ENCODE measurements at places on chromosomes 7 and 10. TPM values are rescaled to one million over a fixed set of nuclear protein-coding genes. Genes with fewer than 3 reads are reported as not detected.

FAM13C gene
- polyA plus RNA-seq: 17.7 TPM

DNA sequence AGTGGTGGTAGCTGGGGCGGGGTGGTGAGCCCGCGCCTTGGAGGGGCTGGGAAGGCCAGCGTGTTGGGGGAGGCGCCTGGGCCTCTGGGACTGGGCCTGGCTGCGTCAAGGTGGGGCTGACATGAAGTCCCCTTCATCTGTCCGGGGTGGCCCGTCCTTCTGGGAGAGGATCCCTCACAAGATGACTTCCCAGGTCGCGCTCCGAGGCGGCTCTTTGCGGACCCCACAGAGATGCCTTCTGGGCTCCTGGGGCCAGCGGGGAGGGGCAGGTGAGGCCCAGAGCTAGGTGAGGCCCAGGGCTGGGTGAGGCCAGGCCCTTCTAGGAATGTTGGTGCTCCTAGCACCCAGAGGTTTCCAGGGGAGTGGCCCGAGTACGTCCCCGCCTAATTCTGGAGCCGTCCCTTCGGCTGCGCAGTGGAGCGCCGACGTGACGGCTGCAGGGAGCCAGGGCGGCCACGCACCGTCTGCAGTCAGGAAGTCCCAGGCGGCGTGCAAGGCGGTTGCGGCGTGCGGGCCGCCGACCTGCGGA, 58.2 kb upstream of the NUPR2 start:
- DNase-seq: no peak

DNA sequence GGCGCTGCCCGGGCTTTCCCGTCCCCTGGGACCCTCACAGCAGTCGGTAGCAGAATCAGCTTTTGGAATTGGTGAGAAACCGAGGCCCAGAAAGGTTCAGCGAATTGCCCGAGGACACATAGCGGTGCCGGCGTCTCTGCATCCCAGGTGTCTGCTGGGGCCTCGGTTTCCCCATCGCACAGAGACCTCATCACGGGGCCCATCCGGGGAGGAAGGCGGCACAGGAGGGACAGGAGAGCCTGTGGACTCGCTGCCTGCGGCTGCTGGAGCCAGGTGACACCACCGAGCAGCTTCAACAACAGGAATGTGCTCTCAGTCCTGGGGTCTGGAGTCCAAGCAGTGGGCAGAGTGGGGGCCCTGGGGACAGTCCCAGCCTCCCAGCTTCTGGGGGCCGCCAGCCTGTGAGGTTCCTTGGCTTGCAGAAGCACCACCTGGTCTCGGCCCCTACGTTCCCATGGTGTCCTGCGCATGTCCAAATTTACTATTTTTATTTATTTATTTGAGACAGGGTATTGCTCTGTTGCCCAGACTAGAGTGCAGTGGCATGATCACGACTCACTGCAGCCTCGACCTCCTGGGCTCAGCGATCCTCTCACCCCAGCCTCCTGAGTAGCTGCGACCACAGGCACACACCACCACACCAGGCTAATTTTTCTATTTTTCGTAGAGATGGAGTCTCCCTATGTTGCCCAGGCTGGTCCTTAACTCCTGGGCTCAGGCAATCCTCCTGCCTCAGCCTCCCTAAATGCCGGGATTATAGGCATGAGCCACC, 539 bp upstream of the COX19 start:
- DNase-seq: no peak

DNA sequence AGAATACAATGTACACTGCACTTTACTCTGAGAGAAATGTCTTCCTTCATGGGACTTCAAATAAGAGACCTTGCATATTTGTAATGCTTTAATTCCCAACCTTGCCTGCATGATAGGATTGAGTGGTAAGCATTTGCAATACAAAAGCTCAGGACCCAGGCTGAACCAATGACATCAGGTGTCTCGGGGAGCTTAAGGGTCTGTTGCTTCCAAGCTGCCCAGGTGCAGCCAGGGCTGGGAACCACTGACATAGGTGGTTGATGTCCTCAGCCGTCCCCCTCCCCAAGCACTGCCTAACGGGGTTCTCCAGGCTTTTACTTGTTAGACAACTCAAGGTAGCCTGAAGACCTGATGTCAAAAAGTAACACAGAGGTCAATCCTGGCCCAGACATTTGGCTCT, 29.1 kb downstream of the FIGNL1 start:
- DNase-seq: no peak

CRHR2 gene
- polyA plus RNA-seq: 0.28 TPM

DNA sequence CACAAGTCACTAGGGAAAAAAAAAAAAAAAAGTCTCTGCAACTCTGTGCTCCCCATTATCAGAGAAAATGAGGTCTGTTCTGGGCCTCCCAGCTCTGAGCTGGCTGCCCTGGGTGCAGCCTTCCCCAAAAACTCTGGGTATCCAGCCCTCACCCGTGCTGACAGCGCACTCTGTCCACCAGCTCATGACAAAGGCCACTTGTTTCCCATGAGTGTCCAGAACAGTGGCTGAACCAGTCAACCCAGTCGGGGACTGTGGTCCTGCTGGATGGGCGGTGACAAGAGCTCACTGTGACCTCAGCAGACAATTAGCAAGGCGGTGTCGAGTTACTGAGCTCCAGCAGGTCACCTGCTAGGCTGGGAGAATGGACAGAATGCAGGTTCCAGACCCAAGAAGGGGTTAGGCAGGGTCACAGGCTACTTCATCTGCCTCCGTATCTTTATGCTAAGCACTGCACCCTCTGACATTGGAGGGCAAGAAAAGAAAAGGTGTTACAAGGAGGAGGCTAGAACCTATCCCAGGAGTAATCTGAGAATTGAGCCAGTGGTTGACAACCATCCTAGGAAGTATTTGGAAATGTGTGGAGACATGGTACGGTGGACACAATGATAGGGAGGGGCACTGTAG, 37.2 kb downstream of the DLG5 start:
- DNase-seq: peak; percentile 51

DNA sequence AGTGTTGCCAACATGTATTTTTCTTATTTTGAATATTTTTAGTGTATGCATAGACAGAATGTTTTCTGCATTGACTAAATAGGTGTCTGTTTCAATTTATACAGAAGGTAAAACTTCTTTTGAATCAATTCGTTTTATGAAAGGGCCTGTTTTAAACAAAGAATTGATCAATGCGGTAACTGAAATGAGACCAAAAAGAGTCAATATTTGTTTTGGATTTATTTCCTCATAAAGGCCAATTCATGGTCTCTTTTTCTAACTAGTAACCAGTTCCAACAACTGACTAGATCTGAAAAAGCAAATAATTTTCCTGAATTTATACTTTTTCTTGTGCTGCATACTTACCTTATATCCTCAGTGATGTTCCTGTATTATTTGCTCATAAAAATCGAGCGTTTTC, 320.5 kb downstream of the DGKB start:
- no peak for DNase-seq

- peak; percentile 18 for DNase-seq
Observed at GRCh38 chr7:84188786-84189405, 5.7 kb downstream of the SEMA3A start.

- no peak for DNase-seq
Observed at GRCh38 chr10:78305311-78305710, 271.6 kb downstream of the RPS24 start.

C10orf95 gene
- 2.1 TPM for polyA plus RNA-seq

GRCh38 chr10:58389024-58389423, 3.8 kb downstream of the TFAM start:
- DNase-seq: no peak

TCAF1 gene
- 106 TPM for polyA plus RNA-seq

GRCh38 chr10:77505431-77506334, 131.9 kb downstream of the KCNMA1 start:
- DNase-seq: no peak

DNA sequence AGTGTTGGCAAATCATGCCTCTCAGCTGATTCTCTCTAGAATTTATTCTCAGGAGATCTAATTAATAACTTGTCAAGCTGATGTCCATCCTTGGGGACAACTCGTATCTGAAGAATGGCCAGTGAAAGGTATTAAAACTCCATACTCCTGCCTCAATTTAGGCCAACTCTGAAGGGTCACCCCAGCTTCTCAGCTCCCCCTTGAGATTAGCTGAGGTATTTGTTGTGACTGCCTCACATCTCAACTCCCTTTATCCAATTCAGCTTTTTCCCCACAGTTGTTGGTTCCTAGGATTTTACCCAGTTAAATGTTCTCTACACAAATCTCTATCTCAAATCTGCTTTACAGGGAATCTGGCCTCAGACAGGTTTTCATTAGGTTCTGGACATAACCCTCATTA, 182.4 kb downstream of the MALRD1 start:
- DNase-seq: no peak

- DNase-seq: no peak
Observed at GRCh38 chr7:14377646-14378266, 388.3 kb upstream of the ETV1 start.

GRCh38 chr7:20219446-20220292, 2.5 kb upstream of the MACC1 start:
- no peak for DNase-seq

- DNase-seq: no peak
Observed at GRCh38 chr10:58992830-58993460, 183.5 kb upstream of the PHYHIPL start.

- no peak for DNase-seq
Observed at GRCh38 chr10:129849853-129850252, 114.2 kb downstream of the EBF3 start.

CYP3A5 gene
- polyA plus RNA-seq: 19.6 TPM

GRCh38 chr10:79293841-79294581, 53.3 kb upstream of the PPIF start:
- no peak for DNase-seq
